ENCODE measurements at places on chromosomes 7 and 10. TPM values are rescaled to one million over a fixed set of nuclear protein-coding genes. Genes with fewer than 3 reads are reported as not detected.

Gene RSPH10B2
- not detected for total RNA-seq

Gene HMX2
- not detected for total RNA-seq

Gene RBM20
- total RNA-seq, result not detected

Gene FGF8
- total RNA-seq, result not detected

Gene ECD
- 23.9 TPM for total RNA-seq

Gene CHAT
- 2.0 TPM for total RNA-seq

Gene EEPD1
- total RNA-seq, result 0.76 TPM

Gene AGAP5
- 4.9 TPM for total RNA-seq

Gene DDC
- total RNA-seq, result not detected

Gene NRCAM
- 14.6 TPM for total RNA-seq

Gene IGFBP3
- total RNA-seq, result 1,564 TPM

Gene LRRC4
- total RNA-seq, result 0.11 TPM

Gene ANKRD7
- 0.79 TPM for total RNA-seq

Gene SPDYE5
- total RNA-seq, result not detected

Gene CNNM1
- total RNA-seq, result under 0.01 TPM

Gene ACTL6B
- not detected for total RNA-seq

Gene ATG9B
- total RNA-seq, result 20.0 TPM

Gene EPHB6
- 33.0 TPM for total RNA-seq

Gene SLC39A12
- not detected for total RNA-seq

Gene BLNK
- 25.5 TPM for total RNA-seq

Gene SPDYE11
- not detected for total RNA-seq

Gene CALHM1
- total RNA-seq, result not detected

Gene JAKMIP3
- total RNA-seq, result under 0.01 TPM

Gene RNLS
- 10.2 TPM for total RNA-seq

Gene LRRN3
- total RNA-seq, result 0.11 TPM

Gene CCDC136
- 0.65 TPM for total RNA-seq

Gene GDI2
- 442 TPM for total RNA-seq

Gene SKIDA1
- total RNA-seq, result 7.5 TPM

Gene HPSE2
- total RNA-seq, result not detected

Gene NKX2-3
- total RNA-seq, result not detected

Gene PODXL
- 6.6 TPM for total RNA-seq

Gene GRID2IP
- not detected for total RNA-seq

Gene CRHR2
- not detected for total RNA-seq

Gene KCND2
- not detected for total RNA-seq

Gene OPALIN
- total RNA-seq, result not detected

Gene FAM237B
- not detected for total RNA-seq

Gene VGF
- total RNA-seq, result 0.76 TPM

Gene UCN3
- total RNA-seq, result not detected

Gene PKD1L1
- under 0.01 TPM for total RNA-seq

Gene SEM1
- 30.6 TPM for total RNA-seq

Gene PKD2L1
- total RNA-seq, result not detected

Gene GIMAP2
- not detected for total RNA-seq

Gene POLR2J2
- 2.8 TPM for total RNA-seq

Gene GSTO1
- total RNA-seq, result 161 TPM

Gene IGF2BP3
- 93.9 TPM for total RNA-seq

Gene CYP3A7
- 0.22 TPM for total RNA-seq

Gene SEMA3D
- not detected for total RNA-seq

Gene MAGI2
- 9.5 TPM for total RNA-seq

Gene SEMA3A
- under 0.01 TPM for total RNA-seq
